ENCODE measurements at places on chromosomes 2 and 18.

- no peak for DNase-seq
These were observed 32.7 kb upstream of the C1GALT1C1L start for GRCh38 chr2:43708891-43709290.

GRCh38 chr2:54097124-54097523 lies 18.3 kb upstream of the ACYP2 start:
- no peak for DNase-seq

- no peak for DNase-seq
These were observed 1183.2 kb upstream of the ACVR2A start for GRCh38 chr2:146661473-146662096.

DNA sequence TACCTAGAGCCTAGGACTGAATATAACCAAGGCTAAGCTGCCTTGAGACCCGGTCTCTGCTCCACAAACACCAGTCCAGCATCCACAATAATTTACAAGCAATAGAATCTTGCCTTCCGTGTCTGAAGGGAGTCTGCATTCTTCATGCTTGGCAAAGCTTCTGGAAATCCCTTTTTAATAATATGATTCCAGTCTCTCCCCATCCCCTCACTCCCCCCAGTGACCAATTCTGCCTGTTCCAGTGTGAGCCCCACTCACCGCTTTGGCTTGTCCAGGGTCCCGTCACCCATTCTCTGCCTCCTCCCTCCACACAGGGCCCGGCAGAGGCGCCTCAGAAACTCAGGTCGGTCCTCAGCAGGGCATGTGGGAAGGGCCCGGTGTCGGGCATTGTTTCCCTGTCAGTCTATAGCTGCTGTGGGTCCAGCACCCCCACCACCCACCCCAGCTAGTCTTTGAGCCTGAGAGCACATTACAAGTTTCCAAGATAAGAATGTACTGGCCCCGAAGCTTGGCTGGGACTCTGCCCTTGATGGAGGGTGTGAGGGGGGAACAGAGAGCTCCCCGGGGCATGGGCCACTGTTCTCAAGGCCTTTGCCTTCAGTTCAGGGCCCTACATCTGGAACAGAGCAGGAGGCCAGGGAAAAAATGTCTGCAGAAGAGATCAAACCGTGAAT lies 129.7 kb upstream of the MYCN start:
- DNase-seq, result no peak

GRCh38 chr2:168525716-168526446 lies 69.8 kb downstream of the CERS6 start:
- DNase-seq, result no peak

DNA sequence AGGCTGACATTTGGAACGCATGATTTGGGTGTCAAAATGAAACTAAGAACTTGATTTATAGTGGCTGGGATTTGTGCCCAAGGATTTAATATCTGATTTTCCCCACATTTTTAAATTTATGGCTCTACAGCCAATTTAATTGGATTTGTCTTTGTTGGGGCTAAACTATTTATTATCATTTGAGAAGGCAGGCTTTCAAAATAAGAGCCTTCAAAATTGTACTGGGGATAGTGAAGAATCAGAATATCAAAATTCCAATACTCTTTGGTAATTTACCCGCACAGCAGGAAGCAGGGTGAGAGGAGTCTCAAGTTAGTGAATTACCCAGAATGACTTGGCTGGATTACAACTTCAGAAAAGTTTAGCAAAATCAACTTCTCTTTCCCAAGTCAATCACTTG lies 278.1 kb downstream of the LRATD1 start:
- DNase-seq, result no peak

- DNase-seq, result no peak
These were observed 344.1 kb downstream of the TDRD15 start for GRCh38 chr2:21467910-21468309.

- DNase-seq, result no peak
These were observed 231.5 kb downstream of the AFF3 start for GRCh38 chr2:99910902-99911301.

DNA sequence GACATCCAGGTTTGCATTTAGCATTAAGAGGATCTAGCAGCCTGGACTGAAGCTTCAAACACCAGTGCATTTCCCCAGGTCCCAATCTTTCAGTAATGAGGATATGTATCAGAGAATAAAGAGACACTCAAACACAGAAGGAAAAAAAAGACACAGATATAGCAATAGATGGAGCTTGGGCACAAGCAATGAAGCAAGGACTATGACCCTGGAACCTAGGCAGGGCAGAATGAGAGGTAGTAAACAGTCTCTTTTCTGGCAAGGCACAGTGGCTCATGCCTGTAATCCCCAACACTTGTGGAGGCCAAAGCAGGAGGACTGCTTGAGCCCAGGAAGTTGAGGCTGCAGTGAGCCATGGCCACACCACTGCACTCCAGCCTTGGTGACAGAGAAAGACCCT lies 80.7 kb upstream of the HNRNPA3 start:
- DNase-seq, result no peak

- DNase-seq, result no peak
These were observed 126.9 kb upstream of the PXDN start for GRCh38 chr2:1871171-1871570.

GRCh38 chr2:205754285-205754923 lies 72.1 kb downstream of the NRP2 start:
- DNase-seq, result no peak

DNA sequence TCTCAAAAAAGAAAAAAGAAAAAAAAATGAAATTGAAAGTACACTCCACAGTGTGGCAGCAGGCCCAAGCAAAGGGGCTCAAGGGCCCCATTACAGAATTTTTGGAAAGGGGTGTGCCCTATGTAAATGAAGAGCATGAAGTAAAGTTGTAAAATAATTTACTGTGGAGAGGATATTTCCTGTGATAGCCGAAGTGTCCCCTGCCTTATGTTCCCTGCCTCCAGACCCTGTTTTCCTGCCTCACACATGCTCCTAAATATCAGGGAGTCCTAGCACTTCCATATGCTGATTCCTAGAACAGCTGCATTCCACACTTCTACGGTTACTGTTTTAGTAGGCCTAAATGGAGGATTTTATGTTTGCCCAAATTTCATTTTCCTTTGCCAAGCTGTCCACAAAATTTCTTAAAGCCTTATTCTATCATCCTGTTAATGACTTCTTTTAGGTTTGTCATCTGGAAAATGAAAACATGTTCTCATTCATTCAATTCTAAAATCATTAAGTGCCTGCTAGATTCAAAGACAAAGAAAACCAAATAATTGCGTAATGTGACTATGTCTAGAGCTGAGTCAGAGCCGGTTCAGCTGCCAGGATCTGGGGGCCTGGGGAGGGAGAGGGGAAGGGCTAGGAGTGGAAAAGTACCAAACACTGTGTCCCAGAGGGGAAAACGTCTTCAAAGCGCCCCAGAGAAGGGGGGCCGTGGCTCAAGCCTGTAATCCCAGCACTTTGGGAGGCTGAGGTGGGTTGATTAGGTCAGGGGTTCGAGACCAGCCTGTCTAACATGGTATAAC lies 25.9 kb upstream of the IMPA2 start:
- DNase-seq, result no peak

DNA sequence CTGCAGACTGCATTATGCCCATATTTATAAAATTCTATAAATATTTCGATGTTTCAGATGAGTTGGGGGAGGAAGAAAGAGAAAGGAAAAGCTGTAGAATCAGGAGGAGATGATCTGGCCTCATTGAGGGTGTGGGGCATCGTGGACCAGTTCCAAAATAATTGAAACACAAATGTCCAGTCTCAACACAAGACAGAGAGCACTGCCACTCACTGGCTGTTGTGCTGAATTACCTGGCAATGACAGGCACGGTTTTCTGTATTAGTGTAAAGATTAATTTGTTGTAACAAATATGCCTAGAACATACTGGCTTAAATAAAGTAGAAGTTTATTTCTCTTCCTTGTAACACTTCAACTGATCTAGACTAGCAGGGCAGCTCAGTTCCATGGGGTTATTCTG lies 24.1 kb downstream of the POLE4 start:
- no peak for DNase-seq

GRCh38 chr18:22363867-22364463 lies 53.8 kb downstream of the CTAGE1 start:
- DNase-seq, result no peak

GRCh38 chr2:198471291-198471690 lies 666.9 kb downstream of the PLCL1 start:
- DNase-seq, result no peak

- no peak for DNase-seq
These were observed 7.4 kb upstream of the B3GNT7 start for GRCh38 chr2:231387904-231388724.

- DNase-seq, result no peak
These were observed 9.2 kb upstream of the CCDC141 start for GRCh38 chr2:179059026-179059700.

DNA sequence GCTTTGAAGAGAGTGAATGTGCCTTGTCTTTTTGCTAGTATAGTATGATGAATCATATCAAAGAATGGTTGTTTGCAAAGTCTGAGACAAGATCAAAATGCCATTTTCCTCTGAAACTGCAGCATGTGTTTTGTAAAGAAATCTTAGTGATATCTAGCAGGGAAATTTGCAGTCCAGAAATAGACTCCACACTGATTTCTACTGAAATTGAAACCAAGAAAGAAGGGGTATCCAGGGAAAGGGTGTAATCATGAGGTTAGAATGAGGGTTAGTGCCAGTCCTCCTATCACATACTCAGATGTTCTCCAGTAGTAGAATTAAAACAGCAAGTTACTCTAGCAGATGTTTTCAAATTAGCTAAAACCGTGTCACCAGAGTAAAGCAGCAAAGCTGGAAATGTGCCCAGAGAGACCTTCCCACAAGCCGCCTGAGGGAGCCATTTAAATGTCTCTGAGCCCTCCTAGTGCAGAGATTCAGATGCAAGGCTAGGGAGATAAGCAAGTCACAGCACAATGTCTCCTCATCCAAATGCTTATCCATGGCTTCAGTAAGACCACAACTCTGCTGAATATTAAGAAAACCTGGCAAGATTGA lies 4.9 kb downstream of the DLGAP1 start:
- DNase-seq, result no peak

- no peak for DNase-seq
These were observed 224.8 kb upstream of the SOX11 start for GRCh38 chr2:5467178-5467905.

- no peak for DNase-seq
These were observed 71.4 kb upstream of the MBOAT2 start for GRCh38 chr2:9074930-9075329.

GRCh38 chr2:102520009-102520408 lies 47.0 kb downstream of the SLC9A4 start:
- no peak for DNase-seq

DNA sequence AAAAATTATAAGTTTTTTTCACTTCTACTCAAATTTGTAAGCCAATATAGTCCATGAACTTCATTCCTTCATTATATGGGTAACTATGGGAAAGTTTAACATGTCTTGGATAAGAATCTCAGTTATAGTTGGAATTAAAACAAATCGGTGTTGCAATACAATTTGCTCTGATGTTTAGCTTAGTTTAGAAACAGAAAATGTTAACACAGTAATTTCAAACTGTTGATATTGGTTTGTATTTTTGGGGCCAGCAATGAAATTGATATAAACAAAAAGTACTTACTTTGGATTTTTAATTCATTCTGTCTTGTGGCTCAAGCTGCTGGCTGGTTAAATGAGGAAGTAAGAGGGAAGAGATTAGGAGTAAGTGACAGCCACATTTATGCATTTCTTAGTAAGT lies 368.5 kb upstream of the NT5C1B start:
- DNase-seq, result no peak

GRCh38 chr2:22478329-22478728 lies 906.6 kb upstream of the KLHL29 start:
- DNase-seq, result no peak

GRCh38 chr2:232966122-232966521 lies 46.9 kb downstream of the NGEF start:
- DNase-seq, result no peak

- DNase-seq, result no peak
These were observed 28.5 kb downstream of the SLC66A2 start for GRCh38 chr18:79922971-79923411.

- no peak for DNase-seq
These were observed 289.3 kb upstream of the ZSWIM2 start for GRCh38 chr2:187138265-187138664.

DNA sequence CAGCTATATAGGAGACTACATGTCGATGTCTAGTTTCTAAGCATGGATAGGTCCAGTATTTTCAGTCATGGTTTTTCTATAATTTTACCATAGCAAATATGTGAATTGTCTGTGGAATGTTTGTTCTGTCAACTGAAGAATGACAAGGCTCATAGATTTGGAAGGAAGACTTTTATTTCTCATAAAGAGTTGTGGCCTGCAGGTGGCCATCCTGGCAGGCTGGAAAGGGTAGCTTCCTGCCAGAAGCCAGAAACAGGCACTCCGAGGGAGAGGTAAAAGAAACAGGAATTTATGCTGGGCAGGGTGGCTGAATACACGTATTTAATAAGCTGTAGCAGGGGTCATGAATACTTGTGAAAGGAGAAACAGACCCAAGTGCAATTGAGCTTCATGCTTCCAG lies 182.1 kb downstream of the PARD3B start:
- no peak for DNase-seq

GRCh38 chr2:83342860-83343329 lies 1116.2 kb downstream of the SUCLG1 start:
- DNase-seq, result no peak

GRCh38 chr2:157438863-157439823 lies 4.7 kb downstream of the CYTIP start:
- DNase-seq, result no peak

DNA sequence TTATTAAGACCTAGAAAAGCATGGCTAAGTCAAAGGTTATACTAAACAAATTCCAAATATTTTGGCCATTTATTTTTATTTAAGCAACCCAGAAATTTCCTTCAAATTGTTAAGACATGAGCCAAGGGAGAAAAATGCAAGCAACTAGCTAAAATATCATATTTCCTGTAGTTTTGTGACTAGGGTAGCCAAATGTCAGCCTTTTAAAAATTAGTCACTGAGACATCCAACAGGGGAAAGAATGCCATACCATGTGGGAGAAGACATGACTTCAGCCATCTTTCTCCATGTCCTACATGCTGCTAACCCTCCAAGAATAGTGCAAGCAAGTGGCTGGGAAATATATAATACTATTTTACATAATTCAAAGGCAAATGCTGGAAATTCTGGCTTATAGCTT lies 197.9 kb downstream of the DSEL start:
- DNase-seq, result no peak

- no peak for DNase-seq
These were observed 316.8 kb downstream of the PIK3C3 start for GRCh38 chr18:42271647-42272414.

- no peak for DNase-seq
These were observed 134.8 kb upstream of the NCK2 start for GRCh38 chr2:105609746-105610402.

DNA sequence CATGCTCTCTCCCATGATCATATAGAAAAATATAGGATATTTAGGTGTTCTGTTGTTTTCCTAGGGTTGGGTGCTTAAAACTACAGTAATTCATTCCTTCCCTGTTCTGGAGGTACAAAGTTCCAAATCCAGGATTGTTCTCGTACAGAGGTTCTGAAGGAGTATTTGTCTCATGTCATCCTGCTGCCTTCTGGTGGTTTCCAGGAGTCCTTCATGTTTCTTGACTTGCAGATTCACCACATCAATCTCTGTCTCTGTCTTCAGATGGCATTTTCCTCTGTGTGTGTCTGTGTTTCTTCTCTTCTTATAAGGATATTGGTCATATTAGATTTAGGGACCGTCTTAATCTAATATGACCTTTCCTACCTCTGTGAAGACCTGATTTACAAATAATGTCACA lies 397.9 kb downstream of the NYAP2 start:
- no peak for DNase-seq
